ENCODE measurements at places on chromosomes 11 and 22. TPM values are rescaled to one million over a fixed set of nuclear protein-coding genes. Genes with fewer than 3 reads are reported as not detected.

The TPBGL gene
- not detected for total RNA-seq

DNA sequence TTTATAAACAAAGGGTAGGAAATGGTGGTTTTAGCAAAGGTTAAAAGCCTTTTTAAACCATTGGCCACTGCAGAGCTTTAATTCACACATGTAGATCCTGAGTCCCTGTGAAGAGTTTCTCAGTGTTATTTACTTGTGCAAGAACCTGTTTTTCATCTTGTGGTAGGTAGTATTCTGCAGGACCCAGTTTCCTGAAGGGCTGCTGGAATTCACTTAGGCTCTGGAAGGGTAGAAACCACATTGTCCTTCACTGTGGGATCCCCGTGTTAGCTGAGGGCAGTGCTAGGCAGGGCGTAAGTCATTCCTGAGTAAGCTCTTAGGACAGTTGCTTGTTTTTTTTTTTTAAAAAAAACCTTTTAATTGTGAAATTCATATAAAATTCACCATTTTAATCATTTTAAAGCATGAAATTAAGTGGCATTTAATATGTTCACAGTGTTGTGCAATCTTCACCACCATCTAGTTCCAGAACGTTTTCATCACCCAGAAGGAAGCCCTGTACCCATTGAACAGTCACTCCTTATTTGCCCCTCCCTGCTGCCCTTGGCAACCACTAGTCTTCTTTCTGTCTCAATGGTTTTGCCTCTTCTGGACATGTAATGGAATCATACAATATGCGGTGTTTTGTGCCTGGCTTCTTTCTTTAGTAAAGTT is 77.7 kb downstream of the C22orf31 start:
- no peak for DNase-seq

The VPREB1 gene
- not detected for total RNA-seq

The PDGFB gene
- total RNA-seq = 5.8 TPM

The CECR2 gene
- 2.4 TPM for total RNA-seq

DNA sequence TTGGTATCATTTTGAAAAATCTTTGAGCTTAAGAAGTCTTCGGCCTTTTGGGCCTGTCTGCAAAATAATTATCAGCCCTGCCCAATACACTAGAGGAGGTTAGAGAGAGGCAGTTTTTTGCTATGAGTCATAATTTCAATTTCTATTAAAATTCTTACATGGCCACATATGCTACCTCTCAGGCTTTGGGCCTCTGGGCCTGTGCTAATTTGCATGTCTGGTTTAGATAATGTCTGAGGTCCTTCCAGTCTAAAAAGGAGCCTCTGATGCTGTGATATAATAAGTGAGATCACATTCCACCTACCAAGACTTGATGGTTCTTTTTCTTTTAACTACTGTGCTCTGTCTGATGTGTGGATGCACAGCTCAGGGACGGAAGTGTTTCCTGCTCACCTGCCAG is 70.8 kb downstream of the KCNJ1 start:
- no peak for DNase-seq

GRCh38 chr11:62353841-62354240 is 16.6 kb downstream of the ASRGL1 start:
- DNase-seq = no peak

- DNase-seq = no peak
Measured at GRCh38 chr22:46929710-46930204, 167.3 kb downstream of the TBC1D22A start.

- no peak for DNase-seq
Measured at GRCh38 chr11:131561501-131561900, 191.1 kb downstream of the NTM start.

The WNT11 gene
- 6.3 TPM for total RNA-seq

DNA sequence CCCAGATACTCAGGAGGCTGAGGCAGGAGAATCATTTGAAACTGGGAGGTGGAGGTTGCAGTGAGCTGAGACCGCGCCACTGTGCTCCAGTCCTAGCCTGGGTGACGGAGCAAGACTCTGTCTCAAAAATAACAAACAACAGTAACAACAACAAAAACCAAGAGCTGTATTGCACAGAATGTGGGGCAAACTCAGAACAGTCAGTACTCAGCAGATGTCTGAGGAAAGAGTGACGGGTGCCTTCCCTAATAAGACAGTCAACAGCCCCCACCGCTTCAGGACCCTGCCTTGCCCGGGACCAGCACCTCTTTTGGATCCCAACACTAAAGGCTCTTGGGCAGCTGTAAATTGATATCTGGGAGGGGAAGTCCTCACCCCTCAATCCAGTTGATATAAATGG is 40.3 kb downstream of the RIBC2 start:
- DNase-seq = no peak

GRCh38 chr11:106421676-106422292 is 344.3 kb downstream of the AASDHPPT start:
- no peak for DNase-seq

- peak; percentile 69 for DNase-seq
Measured at GRCh38 chr22:28917747-28918549, 34.6 kb downstream of the ZNRF3 start.

GRCh38 chr11:27076121-27076589 is 35.5 kb downstream of the BBOX1 start:
- no peak for DNase-seq

DNA sequence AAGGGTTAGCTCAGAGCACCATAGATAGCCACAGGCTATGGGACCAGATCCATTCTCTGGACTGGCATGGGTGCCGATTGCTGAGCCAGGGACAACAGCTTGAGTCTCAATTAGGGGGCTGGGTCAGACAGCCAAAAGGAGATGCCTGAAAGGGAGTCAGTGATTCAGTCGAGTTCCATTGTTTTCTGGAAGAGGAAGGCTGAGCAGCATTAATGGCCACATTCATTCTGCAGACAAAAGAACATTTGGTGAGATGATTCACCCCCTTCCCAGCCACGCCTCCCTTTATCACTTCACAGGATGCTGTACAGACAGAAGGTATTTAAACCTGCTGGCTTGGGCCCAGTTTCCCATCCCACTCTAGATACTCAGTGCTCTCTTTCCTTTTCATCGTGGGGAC is 131.9 kb downstream of the ADAMTS15 start:
- no peak for DNase-seq

DNA sequence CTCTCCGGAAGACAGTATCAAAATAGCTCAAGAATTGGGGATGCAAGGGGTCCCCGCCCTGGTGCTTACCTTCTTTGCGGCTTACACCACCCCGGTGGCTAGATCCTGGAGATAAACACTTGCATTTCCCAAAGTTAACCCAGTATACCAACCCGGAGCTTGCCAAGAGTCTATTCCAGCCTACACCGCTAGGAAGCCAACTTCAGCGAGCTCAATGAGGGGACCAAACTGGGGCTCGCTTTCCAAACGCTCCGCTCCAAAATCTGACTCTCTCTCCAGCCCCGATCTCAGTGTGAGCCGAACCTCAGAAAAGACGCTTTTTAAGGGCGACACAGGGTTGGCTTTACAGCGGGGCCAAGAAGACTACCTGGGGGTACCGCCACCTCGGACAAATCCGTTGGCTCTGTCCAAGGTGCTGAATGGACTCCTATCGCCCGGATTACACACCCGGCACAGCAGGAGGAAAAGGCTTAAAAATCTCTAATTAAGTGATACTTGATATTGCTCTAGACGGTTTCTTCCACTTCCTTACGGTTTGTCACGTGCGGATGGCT is 20.1 kb upstream of the BDNF start:
- DNase-seq = no peak

GRCh38 chr11:79508461-79508860 is 67.6 kb upstream of the TENM4 start:
- DNase-seq = no peak

DNA sequence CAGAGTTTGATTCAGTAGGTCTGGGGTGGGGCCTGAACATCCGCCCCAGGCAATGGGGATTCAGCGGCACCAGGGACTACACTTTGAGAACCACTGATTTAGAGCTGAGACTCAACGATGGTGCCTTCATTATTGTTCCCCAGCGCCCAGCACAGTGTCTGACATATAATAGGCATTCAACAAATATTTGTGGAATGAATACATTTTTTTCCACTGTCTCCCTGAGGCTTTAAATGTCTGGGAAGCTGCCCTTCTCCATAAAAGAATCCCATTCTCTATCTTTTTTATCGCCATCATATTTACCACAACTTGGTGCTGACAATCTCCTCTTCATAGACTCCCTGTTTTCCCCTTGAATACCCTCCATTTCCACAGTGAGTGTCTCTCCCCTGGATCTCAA is 23.6 kb upstream of the LMO2 start:
- no peak for DNase-seq

DNA sequence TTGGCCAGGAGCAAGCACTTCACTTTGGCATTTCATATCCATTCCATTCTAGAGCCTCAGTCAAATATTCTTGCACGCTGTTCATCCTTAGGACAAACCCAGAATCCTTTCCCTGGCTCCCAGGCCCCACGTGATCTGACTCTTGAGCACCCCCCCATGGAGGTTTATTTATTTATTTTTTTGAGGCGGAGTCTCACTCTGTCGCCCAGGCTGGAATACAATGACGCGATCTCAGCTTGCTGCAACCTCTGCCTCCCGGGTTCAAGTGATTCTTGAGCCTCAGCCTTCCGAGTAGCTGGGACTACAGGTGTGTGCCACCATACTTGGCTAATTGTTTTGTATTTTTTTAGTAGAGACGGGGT is 12.7 kb upstream of the TSGA10IP start:
- no peak for DNase-seq

- DNase-seq = no peak
Measured at GRCh38 chr11:78039391-78039918, 16.4 kb upstream of the KCTD14 start.

The EMID1 gene
- total RNA-seq = 9.4 TPM

DNA sequence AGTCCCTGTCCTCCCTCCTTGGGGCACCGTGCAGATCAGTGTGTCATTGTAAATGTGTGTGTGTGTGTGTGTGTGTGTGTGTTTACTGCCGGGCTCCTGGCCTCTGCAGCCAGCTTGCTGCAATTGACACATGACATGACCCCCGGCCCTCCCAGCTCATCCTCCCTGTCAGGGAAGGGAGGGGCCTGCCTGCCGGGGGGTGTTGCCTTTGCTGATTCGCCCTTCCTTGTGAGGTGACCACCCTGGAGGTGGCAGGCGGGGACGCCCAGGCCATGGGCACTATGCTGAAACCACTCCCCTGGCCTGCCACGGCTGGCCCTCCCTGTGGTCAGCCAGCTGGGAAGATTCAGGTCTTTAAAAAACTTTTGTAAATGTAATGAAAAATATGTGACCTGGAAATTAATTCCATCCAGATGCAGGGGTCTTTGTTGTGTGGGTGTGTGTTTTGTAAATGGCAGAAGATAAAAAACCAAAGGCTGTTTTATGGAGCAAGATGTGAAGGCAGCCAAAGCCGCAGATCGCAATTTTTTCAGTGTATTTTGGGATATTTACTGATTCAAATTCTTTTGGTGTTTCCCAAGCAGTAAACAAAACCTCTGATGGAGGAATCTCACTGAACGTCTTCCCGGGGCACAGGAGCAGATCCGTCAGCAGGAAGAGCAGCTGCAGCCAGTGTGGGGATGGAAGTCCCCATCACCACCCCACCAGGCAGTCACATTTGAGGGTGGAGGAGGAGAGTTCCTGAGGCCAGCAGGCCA is 23.2 kb downstream of the SHISAL1 start:
- peak; percentile 14 for DNase-seq

The HIC2 gene
- total RNA-seq = 5.0 TPM

GRCh38 chr22:49885881-49886280 is 32.2 kb downstream of the ZBED4 start:
- no peak for DNase-seq

The RFPL2 gene
- total RNA-seq = not detected

The OR5AN1 gene
- not detected for total RNA-seq

GRCh38 chr11:46279126-46280099 is 2.0 kb downstream of the CREB3L1 start:
- DNase-seq = no peak

- no peak for DNase-seq
Measured at GRCh38 chr11:62034036-62034338, 66.6 kb upstream of the FTH1 start.

The FADS3 gene
- 17.8 TPM for total RNA-seq

- no peak for DNase-seq
Measured at GRCh38 chr11:117959438-117960149, 26.6 kb upstream of the IL10RA start.
